ENCODE measurements at places on chromosomes 11 and 22.

GRCh38 chr11:119322360-119322739 is 5.4 kb upstream of the MCAM start:
- peak; percentile 46 for DNase-seq

- peak; percentile 75 for DNase-seq
These were observed 1.7 kb downstream of the RPS19BP1 start for GRCh38 chr22:39530692-39531331.

- DNase-seq, result no peak
These were observed 12.2 kb downstream of the USP2 start for GRCh38 chr11:119369132-119369925.

DNA sequence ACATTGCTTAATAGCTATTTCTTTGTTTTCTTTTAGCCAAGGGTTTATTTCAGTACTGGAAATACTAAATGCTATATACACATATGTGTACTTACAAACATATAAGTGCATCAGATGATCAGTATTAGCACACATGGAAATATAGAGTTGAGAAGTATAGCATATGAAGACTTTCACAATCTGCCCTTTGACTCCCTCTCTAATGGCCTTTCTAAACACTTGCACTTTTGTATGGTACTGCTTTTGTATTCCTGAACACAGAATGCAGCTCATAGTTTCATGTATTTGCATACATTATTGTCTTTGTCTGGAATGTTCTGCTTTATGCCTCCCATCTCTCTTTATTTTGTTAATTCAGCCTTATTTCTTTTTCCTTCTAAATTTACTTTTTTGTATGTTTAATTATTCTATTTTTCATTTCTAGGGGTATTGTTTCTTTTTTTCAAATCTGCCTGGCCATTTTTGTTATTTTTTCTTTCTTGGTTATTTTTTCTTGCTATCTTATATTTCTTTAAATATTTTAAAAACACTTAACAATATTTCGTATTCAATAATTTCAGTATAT is 28.8 kb downstream of the ACER3 start:
- DNase-seq, result no peak

DNA sequence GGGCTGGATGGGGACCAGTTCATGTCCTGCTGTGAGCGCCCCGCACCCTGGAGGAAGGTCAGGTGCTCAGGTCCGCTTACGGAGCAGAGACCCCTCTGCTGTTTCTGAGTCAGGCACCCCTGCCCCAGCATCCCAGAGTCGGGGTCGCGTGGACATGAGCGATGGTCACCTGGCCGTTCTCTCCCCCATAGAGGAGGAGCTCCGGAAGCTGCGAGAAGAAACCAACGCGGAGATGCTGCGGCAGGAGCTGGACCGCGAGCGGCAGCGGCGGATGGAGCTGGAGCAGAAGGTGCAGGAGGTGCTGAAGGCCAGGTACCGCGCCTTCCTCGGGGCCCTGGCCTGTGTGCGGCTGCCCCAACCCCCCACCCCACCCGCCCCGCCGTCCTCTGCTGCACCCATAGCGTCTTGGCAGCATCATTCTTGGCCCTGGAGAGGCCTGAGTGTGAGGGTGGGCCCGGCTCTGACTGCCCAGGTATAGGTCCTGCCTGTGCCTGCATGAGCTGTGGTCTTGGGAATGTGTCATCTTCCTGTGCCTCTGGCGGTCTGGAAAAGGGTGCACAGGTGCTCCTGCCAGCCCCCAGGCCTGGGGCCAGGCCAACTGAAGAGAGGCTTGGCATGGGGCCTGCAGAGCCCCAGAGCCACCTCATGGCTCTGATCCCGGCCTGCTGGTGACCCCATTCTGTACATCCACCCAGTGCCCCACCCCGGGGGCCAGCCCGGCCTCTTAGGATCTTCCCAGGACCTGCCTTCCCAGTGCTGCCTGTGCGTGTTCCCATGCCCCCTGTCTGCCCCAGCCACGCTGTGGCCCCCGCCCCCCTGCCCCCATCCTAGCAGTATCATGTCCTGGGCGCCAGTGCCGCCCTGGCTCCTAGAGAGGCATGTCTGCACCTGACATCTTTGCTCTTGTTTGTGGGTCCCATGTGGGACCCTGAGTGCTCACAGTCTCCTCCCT is 38.1 kb downstream of the GRAMD4 start:
- no peak for DNase-seq

DNA sequence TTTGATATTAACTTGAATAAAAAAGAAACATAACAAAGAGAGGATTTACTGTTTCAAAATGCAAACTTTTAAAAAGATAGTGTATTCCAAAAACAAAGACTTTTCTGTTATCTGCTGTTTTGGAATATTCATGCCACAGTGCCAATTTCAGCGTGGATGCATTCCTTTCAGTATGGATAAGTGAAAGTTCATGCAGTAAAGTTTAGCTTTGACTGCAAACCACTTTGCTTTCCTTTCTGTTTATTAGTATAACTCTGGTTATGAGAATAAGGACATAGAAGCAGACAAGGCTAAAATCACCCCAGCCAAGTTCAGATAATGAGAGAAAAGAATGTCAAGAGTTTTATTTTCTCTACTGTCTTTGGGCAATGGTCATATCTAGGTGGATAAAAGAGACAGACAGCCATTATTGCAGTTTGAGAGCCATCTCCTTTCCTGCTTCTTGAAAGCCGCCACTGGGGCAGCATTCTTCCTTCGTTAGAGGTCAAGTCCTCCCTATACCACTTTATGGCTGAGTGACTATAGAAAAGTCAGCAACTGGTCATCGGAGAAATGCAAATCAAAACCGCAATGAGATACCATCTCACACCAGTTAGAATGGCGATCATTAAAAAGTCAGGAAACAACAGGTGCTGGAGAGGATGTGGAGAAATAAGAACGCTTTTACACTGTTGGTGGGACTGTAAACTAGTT is 82.4 kb upstream of the BLID start:
- no peak for DNase-seq

DNA sequence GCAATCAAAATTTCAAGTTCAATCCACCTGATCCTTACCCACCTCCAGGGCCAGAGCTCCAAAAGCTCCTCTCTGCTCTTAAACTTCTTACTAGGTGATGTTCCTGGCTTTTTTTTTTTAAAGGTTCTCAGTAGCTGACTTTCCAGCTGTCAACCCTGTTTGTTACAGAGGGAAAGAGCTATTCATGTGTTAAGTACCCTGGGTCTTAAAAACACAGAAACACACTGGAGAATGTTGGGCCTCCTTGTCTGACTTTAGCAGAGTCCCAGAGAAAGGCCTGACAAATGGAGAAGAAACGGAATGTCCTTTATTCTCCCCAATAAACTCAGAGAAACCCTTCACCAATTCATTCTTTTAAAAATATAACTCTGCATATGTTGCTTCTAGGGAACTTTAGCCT is 3.2 kb downstream of the LRRC4C start:
- DNase-seq, result peak; percentile 4

DNA sequence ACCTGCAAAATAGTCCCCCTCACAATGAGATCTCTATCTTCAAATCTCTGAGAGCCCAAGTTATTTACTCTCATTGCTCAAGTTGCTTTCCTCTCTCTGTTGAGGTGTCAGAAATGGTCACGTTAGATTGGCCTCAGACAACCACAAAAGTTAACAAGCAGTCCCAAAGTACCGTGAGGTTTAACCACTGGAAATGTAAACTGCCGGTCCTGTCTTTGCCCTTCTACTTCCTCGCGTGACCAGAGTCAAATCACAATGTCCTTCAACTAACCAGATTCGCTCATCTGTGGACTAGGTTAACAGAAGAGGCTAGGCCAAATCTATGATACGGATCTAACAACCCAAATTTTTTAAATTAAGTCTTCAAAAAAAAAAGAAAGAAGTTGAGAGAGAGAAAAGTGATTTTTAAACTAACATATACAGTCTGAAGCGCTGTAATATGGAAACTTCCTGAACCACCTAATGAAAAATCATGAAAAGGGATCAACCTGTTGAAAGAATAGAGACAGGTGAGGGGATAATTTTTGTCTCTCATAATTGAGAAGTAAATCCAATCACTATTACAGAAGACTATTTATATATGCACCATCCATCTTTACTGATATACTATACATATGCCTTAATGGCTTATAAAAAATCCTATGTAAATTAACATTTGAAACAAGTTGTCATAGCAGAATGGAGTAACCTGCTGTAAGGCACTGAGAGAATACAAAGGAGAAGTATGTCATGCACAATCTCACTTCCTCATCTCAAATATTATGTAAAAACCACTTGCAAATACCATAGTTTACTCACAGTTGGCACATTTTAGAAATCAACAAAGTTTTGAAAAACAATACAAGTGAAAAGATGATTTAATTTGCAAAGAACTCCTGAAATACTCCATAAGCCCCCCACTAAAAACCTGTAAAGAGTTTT is 3.3 kb upstream of the JAML start:
- no peak for DNase-seq

DNA sequence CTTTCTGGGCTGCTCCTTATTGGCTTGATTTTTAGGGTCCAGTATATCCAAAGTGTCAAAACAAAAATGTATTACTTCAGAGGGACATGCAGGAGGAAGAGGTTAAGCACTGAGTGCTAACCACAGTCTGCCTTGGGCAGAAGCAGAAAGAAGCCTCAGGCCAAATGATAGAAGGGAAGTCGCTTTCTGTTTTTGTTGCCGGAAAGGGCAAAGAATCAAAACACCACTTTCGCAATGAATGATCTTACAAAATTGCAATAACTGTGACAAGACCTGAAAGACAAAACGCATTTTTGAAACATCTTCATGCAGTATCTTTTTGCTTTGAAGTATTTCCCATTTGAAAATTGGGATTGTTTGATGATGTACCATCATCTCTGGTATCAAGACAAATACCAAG is 70.1 kb upstream of the PICALM start:
- DNase-seq, result no peak

- DNase-seq, result no peak
These were observed 22.0 kb downstream of the AMOTL1 start for GRCh38 chr11:94790197-94790596.

DNA sequence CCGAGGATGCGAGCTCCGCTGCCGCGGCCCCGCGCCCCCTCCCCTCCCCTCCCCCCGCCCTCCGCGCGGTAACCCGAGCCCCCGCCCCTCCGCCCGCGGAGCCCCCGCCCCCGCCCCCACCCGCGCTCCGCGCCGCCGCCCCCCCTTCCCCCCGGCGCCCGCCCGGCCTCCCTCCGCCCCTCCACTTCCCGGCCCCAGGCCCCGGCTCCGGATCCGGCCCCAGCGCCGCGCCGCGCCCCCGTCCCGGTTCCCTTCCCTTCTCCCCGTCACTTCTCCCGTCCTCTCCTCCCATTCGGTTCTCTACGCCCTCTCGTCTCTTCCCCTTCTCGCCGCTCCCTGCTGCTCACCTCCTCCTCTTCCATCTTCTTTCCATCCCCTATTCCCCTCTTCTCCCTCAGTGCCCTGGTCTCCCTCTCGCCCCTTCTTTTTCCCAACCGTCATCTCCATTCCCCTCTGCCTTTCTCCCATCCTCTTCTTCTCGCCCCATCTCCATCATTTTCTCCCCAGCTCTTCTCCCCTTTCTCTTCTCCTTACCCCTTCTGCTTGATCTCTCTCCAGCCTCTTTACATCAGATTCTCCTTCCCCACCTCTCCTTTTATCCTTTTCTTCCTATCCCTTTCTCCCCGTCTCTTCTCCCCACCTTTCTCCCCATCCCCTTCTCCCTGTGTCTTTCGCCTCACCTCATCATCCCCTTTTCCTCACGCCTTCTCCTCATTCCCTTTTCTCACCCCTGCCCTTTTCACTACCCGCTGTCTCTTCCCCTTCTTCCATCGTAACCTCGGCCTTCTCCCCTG is at the start of gene DCHS1:
DCHS1 (minus strand) TSS at position 20 of the 794 bp plus-strand sequence. CDS start 14,196 bp downstream, outside the sequence.
- DNase-seq, result peak; percentile 96

DNA sequence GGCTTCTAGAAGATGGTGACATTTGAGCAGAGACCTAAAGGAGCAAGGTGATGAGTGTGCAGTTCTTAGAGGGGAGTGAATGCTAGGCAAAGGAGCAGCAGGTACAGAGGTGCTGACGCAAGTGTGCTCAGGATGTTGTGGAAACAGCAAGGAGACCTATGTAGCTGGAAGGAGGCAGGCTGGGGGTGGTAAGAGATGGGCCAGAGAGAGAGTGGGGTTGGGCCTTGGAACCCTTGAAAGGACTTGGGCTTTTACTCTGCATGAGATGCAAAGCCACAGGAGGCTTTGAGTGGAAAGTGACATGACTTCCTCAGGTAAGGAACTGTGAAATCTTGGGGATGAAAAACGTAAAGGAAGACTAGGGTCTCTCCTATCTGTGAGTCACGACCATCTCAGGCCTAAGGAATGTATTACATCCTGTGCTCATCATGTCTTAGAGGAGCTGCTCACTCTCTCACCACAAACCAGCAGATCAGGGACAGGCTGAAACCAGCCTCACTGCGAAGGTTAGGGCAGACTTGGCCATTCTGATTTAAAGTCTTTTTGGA is 65.4 kb downstream of the MICAL2 start:
- no peak for DNase-seq

DNA sequence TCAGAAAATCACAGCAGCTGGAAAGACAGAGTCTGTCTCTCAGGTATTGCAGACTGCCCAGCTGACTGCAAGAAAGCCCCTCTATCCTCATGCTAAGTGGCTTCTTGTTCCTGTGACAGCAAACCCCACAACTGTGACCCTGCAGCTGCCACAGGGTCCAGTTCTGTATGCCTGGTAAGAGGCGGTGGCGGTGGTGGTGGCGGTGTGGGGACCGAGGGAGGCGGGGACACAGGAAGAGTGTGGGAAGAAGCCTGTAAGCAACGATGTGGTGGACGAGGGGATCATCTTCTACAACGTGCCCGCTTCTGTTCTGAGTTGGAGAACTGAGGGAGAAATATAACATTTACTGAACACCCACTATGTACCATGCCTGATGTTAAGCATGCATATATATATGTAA is 112.4 kb downstream of the TENM4 start:
- no peak for DNase-seq

DNA sequence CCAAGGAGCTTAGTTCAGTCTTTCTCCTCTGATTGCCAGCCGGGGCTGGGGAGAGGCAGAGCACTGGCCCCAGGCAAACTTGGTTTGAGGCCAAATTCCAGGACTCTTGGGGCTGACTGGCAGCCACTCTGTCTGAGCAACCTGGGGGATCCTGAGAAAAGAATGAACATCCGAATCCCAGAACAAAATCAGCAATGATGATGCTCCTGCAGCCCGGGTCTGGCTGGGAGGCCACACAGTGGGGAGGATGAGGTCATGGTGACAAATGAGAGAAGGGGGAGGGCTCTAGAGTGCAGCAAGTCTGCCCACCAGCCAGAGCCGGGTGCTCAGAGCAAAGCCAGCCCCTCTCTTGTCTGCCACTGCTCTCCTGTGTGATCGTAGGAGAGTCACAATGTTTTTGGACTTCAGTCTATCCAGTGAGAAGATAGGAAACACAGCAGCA is 71.8 kb upstream of the PAX6 start:
- DNase-seq, result peak; percentile 43

GRCh38 chr11:26470992-26471391 is 101.1 kb downstream of the MUC15 start:
- no peak for DNase-seq

- DNase-seq, result peak; percentile 89
These were observed at the start of gene PTPN5 for GRCh38 chr11:18791207-18791968. TSS of gene PTPN5 (minus strand) at chr11:18791798. CDS start at chr11:18771958, 19,840 bp downstream.

GRCh38 chr11:71066311-71066710 is 186.1 kb downstream of the SHANK2 start:
- no peak for DNase-seq

GRCh38 chr22:48705917-48706605 is 1121.6 kb downstream of the BRD1 start:
- no peak for DNase-seq

GRCh38 chr11:113529606-113530005 is 54.4 kb upstream of the DRD2 start:
- no peak for DNase-seq

- peak; percentile 59 for DNase-seq
These were observed 32.1 kb upstream of the GNB1L start for GRCh38 chr22:19886605-19887255.

GRCh38 chr11:98180511-98180910 is 840.2 kb upstream of the CNTN5 start:
- no peak for DNase-seq
